ENCODE measurements at places on chromosomes 2 and 18.

GRCh38 chr18:24491927-24492834 lies 31.7 kb downstream of the HRH4 start:
- DNase-seq, result no peak

GRCh38 chr2:30448308-30448707 lies 1.3 kb downstream of the LCLAT1 start:
- DNase-seq, result peak; percentile 44

DNA sequence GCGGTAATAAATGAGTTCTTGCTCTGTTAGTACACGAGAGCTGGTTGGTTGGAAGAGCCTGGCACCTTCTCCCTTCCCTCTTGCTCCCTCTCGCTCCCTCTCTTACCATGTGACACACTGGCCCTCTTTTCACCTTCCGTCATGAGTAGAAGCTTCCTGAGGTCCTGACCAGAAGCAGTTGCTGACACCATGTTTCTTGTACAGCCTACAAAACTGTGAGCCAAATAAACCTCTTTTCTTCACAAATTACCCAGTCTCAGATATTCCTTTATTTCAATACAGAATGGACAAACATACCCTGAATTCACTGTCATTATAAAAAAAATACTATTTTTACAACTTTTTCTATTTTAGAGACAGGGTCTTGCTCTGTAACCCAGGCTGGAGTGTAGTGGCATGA lies 40.7 kb downstream of the EMILIN2 start:
- no peak for DNase-seq

GRCh38 chr2:218776488-218776887 lies 5.5 kb upstream of the CYP27A1 start:
- no peak for DNase-seq

DNA sequence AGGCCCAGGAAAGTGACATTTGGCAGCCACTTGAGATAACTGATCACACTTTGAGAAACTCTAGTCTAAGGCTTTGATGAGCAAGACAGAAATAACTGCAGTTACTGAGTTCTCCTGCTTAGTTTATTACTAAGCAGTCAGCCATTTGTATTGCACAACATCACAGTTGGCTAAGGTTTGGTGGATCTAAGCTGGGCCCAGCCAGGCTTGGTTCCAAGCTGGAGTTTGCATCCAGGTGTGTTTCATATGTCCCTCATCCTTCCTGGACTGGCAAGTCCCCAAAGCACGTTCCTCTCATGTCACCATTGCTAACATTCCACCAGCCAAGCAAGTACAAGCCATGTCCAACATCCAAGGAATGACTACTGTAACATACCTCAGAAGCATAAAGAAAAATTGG lies 71.3 kb upstream of the ZNF532 start:
- no peak for DNase-seq

- peak; percentile 19 for DNase-seq
These were observed 1.3 kb downstream of the BIRC6 start for GRCh38 chr2:32358111-32358482.

DNA sequence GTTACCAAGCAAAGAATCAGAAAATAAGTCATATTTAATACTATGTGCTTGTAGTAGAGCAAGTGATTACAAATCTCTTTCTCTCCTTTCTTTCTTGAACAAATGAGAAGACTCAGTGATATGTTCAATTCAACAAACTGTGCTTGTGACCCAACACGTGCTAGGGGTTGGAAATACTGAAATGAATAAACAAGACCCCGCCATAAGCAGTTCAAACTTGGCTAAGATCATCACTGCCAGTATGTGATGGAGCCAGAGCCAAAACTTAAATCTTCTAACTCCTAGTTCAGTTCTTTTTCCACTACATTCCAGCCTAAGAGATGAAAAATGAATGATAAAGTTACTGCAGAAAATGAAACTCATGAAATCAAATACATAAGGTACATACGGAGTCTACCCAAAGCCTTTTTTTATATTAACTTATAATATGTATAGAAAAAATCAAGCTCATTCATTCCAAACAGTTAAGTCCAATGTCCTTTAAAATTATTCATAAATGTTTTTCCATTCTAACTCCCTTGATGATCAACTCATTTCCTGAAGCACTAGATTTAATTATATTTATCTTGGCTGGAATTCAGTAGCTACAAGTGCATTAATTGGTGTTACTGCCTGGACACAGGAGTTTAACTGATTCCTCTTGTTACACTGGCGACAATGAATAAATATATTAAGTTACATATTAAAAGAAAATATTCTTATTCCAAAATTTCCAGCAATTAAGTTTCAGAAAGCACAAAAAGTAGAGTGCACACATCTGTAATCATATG lies 36.0 kb downstream of the GALNT3 start:
- DNase-seq, result no peak

DNA sequence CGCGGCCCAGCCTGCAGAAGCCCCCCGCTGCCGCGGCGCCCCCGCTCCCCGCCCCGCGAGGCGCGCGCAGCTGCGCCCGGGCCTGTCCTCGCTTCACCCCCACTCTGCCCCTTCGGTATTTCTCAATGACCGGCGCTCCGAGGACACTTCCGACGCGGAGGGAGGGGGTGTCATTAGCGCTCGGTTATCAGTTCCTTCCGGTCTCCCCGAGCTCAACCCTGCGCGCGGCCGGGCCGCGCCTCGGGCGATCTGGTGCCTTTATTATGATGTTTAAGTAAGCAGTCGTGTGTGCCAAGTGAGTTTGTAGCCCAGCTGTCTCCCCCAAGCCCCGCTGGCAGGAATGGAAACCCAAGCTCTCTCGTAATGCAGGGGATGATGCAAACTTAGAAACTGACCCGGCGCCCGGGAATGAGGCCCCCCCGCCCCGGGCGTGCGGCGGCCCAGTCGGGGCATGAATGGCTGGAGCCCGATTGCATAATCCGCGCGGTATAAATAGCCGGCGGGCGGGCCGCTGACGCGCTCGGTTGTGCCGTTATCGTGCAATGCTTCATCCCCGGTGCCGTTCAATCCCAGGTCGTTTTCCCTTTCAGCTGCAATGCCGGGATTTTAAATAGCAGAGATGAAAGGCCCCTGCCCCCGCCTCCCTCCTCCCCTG lies 3.9 kb upstream of the SPRED2 start:
- DNase-seq, result peak; percentile 77

GRCh38 chr2:231299267-231299666 lies 96.2 kb upstream of the B3GNT7 start:
- no peak for DNase-seq

DNA sequence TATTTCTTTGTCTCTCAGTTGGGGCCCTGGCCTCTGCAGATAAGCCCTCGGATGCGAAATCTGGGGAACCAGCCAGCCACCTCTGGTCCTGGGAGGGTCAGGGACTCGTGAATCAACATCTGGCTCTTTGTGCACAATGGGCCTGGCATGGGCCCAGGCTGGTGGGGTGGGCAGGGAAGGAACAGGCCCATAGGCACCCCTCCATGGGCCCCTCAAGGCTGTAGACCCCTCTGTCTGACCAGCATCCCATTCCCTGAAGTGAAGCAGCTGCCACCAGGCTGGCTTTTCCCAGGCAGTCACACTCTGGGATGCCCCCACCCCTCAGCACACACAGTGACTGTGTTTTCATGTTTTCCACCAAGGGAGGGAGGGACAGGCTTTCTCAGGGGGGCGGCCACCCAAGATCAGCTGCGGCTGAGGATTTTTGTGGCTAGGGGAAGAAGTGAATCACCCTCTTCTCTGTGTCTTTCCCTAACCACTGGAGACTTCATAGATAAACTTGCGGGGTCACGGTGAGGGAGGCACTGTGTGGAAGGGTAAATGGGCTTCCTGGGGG lies 166.0 kb downstream of the AGAP1 start:
- DNase-seq, result peak; percentile 32

DNA sequence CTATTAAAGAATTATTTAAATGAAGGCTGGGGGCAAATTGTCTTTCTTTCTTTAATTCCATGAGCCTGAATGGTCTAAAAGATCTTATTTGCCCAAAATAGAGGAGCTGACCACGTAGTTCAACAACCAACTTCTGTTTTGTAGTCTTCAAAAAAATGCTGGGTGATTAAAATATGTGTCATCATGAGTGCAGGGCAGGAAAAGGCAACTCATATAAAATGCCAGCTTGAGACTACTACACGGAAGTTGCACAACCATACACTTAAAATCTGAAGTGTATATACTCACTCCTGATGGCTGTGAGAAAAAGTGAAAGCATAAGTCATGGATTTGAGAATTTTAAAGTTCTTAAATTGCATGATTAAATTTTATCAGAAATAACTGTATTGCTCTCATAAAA lies 210.9 kb downstream of the DYM start:
- DNase-seq, result no peak

DNA sequence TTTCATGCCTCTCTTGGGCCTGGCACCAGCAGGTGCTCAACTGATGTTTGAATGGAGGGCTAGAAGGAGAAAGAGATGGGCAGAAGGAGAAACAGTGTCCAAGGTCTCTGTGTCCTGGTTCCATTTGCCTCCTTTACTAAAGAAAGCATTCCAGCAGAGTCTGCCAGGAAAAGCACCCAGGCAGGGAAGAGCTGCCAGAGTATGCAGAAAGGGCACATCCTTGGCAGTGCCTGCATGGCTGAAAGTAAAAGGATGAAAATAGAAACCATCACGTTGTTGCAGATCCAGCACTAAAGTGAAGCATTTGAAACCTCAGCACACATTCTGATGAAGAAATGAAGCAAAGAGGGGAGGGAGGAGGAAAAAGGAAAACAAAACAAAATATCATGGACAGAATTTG lies 142.2 kb downstream of the ESCO1 start:
- DNase-seq, result no peak

DNA sequence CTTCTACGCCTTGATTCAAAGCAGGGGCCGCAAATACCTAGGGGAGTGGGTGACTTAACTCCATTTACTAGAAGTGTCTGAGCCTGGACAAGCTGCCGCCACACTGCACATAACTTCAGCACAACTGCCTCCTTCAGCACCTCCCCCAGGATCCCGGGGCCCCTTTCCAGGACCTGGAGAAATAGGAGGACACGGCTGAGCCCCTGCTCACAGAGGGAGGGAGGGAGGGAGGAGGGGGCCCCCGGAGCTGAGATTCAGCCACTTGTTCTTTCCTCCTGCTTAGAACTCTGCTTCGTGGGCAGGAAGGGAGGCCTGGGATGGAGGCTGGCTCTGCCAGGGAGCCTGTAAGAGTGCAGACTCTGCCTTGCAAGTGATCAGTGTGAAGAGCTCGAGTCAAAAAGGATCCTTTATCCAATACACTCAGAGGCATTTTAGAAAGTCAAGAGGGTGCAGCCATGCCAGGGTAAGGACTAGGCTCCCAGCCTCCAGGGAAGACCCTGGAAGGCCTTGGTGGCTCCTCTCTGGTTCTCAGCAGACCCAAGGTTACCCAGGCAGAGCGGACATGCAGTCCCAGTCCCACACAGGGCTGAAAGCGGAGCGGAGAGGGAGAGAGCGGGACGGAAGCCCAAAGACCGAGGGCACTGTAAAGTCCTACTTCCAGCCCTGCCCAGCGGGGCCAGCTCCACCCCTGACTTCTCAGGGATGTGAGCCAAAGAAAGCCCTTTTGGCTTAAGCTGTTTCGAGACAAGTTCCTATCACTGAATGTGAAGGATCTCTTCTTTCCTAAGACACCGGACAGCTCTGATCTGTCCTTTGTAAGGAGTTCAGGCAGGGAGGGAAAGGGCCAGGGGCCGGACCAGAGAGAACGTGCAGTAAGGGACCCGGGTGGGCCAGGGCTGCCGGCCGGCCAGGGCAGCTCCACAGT lies 8.6 kb upstream of the ARMC9 start:
- DNase-seq, result no peak

GRCh38 chr2:218983263-218983933 lies 1.6 kb downstream of the FEV start:
- DNase-seq, result no peak
